ENCODE measurements at places on chromosomes 7 and 10.

GRCh38 chr7:128236924-128237586 lies 4.0 kb upstream of the LEP start:
- peak; percentile 97 for DNase-seq

GRCh38 chr7:156015237-156016020 lies 203.2 kb upstream of the SHH start:
- DNase-seq, result no peak

GRCh38 chr7:14104861-14105260 lies 115.4 kb upstream of the ETV1 start:
- DNase-seq, result no peak

- peak; percentile 3 for DNase-seq
Measured at GRCh38 chr10:22607261-22607660, 107.1 kb downstream of the PIP4K2A start.

DNA sequence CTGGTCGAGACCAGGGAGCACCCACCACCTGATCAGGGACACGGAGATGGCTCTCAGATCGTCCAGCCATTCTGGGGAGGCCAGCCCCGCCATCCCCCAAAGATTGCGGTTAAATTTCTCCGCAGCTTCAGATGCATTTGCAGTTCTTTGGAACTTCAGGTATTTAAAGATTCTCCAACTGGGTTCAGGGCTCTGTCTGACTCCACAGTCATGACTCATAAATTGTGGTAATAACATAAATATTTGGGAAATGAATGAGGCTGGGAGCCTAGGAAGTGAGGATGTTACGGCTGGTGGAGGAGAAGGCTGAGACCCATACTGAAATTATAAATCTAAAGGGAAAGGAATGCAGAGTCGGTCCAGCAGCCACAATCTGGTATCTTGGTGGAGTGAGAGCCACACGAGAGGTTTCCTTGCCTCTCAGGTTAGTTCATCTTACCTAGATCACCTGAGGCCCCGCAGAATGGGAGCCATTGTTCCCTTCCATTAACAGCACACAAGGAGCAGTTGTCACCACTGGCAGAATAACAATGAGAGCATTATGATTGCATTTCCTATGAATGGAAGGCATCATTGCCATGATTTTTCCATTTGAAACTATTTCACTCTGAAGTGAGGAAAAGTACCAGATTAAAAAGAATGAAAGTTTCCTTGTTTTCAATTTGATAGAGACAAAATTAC lies 26.7 kb upstream of the DNAJB6 start:
- no peak for DNase-seq

GRCh38 chr7:149469806-149470205 lies 8.9 kb upstream of the ZNF777 start:
- DNase-seq, result no peak

All from AML-193 (cell line).